ENCODE measurements at places on chromosomes 6 and 20.

DNA sequence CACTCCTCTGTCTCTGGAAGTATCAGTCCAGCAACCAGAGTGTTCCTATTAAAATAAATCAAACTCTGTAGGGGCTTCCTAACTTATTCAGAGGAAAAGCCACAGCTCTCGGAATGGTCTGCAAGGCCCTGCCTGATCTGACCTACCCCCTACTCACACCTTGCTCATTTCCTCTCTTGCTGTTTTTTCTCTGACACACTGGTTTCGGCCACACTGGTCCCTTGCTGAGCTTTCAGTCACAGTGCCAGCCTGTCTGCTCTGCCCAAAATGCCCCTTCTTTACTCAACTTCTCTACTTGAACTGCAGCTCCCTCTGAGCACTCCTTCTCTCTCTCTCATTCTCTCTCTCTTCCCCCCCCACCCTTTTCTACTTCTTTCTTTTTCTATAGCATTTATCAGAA, 430.2 kb downstream of the UTRN start:
- no peak for DNase-seq

- DNase-seq: no peak
Observed at GRCh38 chr6:16836144-16836981, 75.1 kb upstream of the ATXN1 start.

DNA sequence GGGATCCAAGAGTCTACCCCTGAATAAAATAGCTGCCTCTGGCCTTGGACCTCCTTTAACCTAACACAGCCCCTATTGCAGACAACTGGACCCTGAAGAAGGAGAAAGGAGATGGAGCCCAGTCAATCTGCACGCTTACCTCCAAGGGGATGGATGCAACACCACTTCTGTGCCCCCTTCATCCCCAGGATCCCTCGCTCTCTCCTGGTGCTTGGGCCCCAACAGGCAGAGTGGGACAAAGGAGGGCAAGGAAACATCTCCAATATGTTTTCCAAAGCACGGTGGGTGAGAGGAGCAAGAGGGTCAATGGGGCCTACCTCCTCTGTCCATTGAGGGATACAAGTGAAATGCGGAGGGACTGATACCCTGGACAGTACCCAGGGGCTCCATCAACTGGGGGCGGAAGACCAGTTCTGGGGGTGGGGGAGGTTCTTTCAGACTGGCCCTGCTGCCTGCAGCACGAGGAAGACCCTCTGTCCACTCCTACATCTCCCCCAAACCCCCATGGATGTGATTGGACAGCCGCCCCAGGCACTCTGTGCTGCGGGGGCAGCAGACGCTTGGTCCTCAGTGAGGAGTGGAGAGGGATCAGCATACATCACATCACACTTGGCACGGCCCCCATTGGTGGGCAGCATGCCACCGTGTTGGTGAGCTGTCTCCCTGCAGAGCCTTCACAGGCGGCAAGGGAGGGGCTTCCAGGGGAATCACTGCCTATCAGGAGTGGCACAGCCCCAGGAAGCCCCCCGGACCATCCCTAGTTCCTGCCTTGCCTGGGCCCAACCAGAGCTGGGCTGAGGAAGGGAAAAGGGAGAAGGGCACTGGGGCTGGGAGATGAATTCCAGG, 70.6 kb downstream of the MRPL14 start:
- peak; percentile 93 for DNase-seq

DNA sequence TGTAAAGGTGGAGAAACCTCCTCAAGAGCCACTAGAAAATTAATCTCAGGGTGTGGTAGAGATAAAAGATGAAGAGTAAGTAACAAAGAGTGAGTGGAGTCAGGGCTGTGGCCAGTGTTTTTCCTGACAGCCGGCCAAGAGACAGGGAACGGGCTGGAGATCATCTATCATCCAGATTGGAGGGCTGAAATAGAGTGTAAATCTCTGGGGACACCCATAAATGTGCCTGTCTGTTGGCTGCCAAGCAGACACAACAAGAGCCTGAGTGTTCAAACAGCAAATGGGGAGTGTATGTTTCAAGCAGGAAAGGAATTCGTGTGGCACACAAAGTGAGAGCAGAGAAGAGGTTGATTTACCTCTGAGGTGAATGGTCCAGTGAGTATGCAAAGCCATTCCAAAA, 326.4 kb upstream of the KHDRBS2 start:
- no peak for DNase-seq

DNA sequence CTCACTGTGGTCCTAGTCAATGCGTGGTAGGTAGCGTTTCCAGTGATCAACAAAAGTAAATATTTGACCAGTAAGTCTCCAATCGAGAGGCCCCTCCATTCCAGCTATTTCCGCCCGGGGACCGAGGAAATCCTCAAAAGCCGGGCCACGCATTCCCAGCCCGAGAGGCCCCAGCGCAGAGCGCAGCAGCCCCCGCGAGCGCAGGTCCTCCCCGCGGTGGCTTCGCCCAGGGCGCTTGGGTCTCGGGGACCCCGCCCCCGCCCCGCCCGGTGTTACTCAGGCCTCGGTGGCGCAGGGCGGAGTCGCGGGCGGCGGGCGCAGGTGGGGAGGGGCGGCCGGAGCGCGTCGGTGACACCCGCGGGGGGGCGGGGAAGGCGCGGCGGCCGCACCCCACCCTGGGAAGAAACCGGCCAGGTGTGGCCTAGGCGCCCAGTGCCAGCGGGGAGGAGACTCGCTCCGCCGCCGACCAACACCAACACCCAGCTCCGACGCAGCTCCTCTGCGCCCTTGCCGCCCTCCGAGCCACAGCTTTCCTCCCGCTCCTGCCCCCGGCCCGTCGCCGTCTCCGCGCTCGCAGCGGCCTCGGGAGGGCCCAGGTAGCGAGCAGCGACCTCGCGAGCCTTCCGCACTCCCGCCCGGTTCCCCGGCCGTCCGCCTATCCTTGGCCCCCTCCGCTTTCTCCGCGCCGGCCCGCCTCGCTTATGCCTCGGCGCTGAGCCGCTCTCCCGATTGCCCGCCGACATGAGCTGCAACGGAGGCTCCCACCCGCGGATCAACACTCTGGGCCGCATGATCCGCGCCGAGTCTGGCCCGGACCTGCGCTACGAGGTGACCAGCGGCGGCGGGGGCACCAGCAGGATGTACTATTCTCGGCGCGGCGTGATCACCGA, at the start of gene DSP:
TSS of gene DSP (plus strand) at position 497 of the 890 bp plus-strand sequence. CDS start at position 742, 245 bp downstream.
- no peak for DNase-seq

DNA sequence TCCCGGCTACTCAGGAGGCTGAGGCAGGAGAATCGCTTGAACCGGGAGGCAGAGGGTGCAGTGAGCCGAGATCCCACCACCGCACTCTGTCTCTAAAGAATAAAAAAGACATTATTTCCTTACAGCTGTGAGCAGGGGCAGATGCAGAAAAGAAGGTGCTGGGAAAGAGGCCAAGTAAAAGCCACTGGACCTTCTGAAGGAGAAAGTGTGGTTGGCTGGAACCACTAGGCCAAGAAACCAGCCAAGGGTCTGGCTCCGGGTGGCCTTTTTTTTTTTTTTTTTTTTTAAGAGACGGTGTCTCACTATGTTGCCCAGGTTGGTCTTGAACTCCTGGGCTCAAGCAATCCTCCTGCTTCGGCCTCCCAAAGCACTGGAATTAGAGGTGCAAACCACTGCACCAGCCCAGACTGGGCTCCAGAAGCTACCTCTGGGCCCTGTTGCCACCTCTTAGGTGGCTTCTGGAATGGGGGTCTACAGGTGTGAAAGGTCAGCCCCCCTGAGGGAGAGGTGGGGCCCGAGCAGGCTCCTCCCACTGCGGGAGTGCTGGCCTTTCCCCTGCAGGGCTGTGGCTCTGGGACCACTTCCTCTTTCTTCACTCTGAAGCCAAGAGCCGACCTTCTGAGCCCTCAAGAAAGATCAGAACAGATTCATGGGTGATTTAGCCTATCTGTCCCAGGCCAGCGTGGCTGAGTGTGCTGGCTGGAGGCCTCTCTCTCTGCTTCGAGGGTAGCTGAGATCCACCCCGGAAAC, at the start of gene FGD2:
TSS of gene FGD2 (plus strand) at position 595 of the 750 bp plus-strand sequence. CDS start 163 bp downstream, outside the sequence.
- DNase-seq: no peak

- no peak for DNase-seq
Observed at GRCh38 chr6:151963001-151963400, 155.5 kb downstream of the ESR1 start.

- DNase-seq: peak; percentile 10
Observed at GRCh38 chr6:15689586-15690482, 27.0 kb upstream of the DTNBP1 start.

DNA sequence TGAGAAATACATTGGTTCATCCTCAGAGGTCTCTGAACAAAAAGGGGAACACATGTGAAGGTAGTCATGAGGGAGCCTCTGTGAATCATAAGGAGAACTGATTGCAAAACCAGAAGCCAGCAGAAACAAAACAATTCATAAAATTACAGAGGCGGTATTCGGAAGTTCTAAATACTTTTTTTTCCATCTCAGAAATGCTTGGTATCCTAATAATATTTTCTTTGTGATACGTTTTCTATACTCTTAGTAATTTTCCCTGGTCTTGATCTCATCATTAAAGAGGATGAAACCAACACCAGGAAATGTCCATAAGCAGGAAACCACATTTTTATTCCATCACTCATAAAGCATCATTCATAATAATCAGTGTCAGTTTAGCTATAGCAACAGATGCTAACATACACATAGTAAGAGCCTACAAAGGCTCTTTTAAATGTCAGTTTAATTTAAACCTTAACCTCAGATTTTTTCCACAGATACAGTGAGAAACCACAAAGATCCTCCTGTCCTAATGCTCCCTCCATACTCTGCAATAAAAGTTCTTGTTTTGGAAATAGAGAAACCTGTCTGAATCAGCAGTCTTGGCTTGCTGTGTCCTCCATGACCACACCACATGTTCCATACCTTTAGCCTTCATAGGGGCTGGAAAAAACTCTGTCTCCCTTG, 29.2 kb downstream of the SGK1 start:
- DNase-seq: peak; percentile 94

DNA sequence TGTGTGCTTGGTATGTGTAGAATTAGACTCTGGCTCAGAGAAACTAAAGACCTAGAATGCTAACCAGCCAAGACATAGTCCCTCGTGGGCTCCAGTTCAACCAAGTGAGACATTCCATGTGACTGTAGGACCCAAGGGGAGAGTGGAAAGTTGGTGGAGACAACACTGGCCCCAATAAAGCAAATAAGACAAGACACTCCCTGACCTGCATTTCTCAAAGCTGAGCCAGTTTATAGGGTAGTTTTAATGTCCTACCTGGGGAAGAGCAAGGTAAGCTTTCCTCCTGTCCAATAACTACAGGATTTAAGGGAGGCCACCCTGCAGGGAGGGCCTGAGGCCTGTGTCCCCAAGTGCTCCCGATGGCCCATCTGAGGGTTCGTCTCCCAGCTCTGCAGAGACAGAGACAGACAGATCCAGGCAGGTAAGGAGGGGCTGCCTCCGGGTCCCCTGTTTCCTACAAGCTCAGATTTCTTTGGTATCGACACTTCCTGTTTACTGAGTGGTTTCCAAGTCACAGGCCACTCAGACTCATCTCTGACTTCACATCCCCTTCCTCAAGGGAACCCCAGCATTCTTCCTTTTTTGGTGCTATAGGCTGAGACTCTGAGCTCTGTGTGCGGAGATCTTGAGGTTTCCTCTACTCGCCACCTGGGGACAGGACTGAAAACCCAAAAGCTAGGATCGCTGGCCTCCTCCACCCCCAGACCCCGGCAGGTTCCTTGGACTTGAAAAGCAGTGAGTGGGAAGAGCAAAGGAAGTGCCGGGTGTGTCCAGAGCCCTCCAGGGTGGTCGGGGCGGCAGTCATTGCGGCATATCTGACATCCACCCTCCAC, 92.4 kb downstream of the PRND start:
- no peak for DNase-seq

DNA sequence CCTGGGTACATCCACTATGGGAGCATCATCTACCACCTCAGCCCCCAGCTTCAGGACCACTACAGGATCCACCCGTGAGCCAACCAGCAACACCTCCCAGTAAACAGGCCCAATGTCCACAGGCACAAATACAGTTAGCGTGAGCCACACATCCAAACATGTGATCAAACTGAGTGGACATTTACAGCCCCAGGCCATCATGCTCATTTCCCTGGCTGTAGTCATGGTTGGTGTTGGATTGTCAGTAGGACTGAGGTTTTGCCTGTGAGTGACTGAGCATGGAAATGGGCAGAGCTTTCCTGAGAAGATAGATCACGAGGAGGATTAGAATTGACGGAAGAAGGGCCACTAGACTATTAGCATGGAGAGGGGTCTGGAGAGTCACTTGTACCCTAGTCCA, 10.7 kb upstream of the MUC21 start:
- DNase-seq: no peak

DNA sequence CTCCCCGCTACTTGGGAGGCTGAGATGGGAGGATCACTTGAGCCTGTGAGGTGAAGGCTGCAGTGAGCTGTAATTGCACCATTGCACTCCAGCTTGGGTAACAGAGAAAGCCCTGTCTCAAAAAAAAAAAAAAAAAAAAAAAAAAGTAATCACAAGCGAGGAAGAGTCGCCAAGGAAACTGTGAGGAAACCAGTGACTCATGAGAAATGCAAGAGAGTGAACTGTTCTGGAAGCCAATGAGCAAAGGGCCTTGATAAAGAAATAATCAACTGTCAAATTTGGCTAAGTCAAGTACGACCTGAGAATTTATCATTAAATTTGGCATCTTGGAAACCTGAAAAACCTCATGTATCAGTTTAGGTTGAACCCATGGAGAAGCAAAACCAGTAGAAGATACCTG, 16.1 kb upstream of the LAMP5 start:
- DNase-seq: peak; percentile 51

DNA sequence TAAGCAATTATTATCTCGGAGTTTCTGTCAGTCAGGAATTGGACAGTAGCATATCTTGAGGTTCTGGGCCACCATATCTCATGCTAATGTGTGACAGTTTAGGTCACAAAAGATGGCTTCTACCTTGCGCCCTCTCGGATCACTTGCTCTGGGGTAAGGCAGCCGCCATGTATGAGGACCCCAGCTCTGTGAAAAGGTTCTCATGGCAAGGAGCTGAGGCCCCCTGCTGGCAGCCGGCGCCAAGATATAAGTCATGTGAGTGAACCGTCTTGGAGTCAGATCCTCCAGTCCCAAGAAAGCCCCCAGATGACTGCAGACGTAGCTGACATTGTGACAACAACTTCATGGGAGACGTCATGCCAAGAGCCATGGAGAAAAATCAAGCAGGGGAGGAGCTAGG, 670.8 kb downstream of the KIF16B start:
- DNase-seq: no peak

- peak; percentile 18 for DNase-seq
Observed at GRCh38 chr6:25138934-25139415, 140.2 kb upstream of the CARMIL1 start.

DNA sequence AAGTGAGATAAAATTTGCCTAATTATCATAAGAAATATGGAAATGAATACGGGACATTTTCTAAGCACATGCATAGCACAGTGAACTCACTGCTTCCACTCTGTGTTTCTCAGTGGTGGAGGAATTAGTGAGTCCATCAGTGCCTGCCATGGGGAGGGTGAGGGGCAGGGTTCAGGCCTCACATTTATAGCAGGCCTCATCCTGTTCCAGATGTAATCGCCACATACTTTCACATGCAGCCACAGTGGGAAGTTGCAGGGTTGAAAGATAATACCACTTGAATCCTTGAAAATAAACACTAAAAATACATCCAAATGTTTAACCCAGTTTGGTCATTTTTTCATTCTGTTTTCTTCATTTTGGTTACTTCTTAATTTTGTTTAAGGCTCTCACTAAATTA, 29.9 kb upstream of the ANKEF1 start:
- DNase-seq: no peak

- DNase-seq: no peak
Observed at GRCh38 chr6:144749263-144749662, 464.1 kb downstream of the UTRN start.

- DNase-seq: no peak
Observed at GRCh38 chr20:61771805-61772350, 293.8 kb downstream of the TAF4 start.

GRCh38 chr6:34792605-34793500, 970 bp downstream of the BLTP3A start:
- peak; percentile 74 for DNase-seq

GRCh38 chr6:36139431-36139830, 9.1 kb downstream of the MAPK13 start:
- no peak for DNase-seq

All from fibroblast of mammary gland (primary cell).